ENCODE measurements at places on chromosomes 11 and 22.

GRCh38 chr11:7759010-7759409 lies 37.7 kb downstream of the OR5P2 start:
- H3K36me3 ChIP-seq: no peaks in the 10 kb centered on the region
- H3K4me1 ChIP-seq: no peaks in the 10 kb centered on the region
- DNase-seq: no peak
- peaks cover 3% of the 10 kb centered on the region for H3K27me3 ChIP-seq
- H3K4me3 ChIP-seq: no peak overlapping the region

DNA sequence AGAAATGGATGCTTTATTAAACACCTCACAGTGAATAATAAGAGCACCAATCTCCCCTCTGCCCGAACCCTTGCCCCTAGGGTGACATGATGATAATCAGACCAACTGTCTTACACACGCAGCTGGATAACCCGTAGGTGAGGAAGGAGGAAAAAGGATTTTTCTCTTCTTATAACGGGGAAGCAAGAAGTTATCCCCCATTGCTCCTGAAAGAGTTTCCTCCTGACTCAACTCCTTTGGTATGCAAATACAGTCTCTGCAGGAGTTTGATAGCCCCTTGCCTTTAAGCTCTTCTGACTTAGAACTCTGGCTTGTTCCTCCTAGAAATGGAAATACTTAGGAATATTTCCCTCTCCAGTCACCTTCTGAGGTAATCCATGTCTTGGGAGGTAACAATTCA lies 455.8 kb downstream of the TMEM135 start:
- no peaks in the 10 kb centered on the region for H3K27me3 ChIP-seq
- no peak overlapping the region for H3K4me3 ChIP-seq
- H3K4me1 ChIP-seq: no peaks in the 10 kb centered on the region
- H3K27ac ChIP-seq: no peak overlapping the region

DNA sequence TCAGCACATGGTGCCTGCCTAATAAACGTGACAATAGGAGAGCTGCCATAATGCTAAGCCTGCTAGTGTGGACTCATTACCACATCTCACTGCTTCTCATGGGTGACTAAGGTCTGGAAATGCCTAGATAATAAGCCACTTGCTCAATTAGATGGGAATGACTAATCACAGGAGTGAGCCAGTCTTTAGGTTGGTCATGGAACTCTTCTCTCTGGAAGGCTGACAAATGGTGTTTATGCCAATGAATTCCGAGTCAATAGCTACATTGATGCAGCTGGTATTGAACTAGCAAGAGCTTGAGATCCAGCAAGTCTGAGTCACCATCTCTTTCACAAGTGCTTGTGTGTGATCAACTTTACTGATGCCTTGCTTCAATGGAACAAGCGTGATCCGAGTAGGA lies 334.9 kb downstream of the OPCML start:
- H3K4me1 ChIP-seq: no peaks in the 10 kb centered on the region
- DNase-seq: no peak
- no peaks in the 10 kb centered on the region for H3K36me3 ChIP-seq
- H3K27me3 ChIP-seq: peaks cover 3% of the 10 kb centered on the region

DNA sequence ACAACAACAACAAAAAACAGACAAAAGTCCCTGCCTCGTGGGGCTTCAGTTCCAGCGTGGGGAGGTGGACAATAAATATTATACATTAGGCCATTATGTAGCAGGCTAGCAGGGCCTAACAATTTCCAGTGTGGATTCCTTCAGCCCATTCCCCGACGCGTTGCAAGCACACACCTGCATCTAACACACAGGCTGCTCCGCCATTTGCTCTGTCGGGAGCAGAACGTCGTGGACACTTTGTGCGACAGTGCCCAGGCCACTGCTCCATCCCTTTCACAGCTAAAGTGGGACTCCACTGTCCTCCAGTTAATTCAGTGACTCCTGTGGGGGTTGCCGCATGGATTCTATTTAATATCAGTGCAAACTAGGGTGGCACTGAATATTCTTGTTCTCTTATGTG lies 10.9 kb upstream of the FGF3 start:
- no peaks in the 10 kb centered on the region for H3K36me3 ChIP-seq
- H3K27ac ChIP-seq: no peak overlapping the region
- no peak overlapping the region for H3K4me3 ChIP-seq
- no peak for DNase-seq
- H3K4me1 ChIP-seq: no peaks in the 10 kb centered on the region
- H3K27me3 ChIP-seq: no peaks in the 10 kb centered on the region

DNA sequence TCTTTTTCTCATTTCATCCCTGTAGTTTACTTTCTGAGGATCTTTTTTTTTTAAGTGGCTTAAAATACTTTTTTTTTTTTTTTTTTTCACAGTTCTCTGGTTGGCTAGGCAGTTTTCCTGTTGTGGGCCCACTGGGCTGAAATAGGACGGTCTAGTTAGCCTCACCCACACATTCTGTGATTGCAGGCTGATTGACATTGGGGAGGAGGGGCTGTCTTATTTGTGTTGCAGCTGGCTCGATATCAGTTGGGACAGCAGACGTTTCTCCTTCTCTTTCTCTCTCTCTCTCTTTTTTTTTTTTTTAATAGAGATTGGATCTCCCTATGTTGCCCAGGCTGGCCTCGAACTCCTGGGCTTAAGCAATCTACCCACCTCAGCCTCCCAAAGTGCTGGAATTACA lies 6.9 kb downstream of the BCR start:
- no peak for DNase-seq
- no peak overlapping the region for H3K4me3 ChIP-seq
- peaks cover 20% of the 10 kb centered on the region for H3K4me1 ChIP-seq
- H3K27me3 ChIP-seq: no peaks in the 10 kb centered on the region
- H3K36me3 ChIP-seq: no peaks in the 10 kb centered on the region

DNA sequence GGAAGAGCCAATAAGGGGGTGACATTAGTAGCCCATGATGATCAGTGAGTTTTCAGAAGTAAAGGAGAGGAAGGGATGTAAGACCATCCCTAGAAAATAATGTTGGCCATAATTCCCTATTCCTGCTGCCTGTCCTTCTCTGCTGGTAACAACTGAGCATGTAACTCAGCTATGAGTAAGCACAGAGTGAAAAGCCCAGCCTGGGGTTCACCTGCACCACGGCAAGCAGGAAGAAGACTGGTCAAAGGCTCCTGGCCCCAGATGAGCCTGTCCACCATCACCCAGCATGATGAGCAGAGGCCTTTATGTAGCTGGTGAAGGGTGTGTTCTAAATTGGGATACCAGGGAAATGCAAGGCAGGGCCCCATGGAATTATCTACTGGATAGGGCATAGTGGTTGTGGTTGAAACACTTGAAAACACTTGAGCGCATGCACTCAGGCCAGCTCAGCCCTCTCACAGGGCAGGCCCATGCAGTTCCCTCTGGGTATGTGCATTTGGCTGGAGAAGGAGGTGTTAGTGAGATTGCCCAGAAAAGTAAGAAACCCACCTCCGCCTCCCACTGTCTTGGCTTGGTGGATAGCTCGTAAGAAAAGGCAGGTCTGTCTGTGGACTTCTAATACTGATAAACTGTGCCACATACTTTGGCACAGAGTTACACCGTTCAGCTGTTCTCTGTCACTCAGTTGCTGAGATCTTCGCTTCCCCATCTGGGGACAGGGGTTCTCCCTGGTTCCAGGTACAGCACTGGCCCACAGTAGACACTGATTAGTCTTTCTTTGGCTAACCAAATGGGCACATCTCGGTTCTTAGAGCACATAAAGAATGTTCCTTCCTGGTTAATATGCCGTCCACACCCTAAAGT lies 86.8 kb downstream of the AMOTL1 start:
- DNase-seq: no peak
- H3K36me3 ChIP-seq: no peaks in the 10 kb centered on the region
- no peaks in the 10 kb centered on the region for H3K4me1 ChIP-seq
- no peak overlapping the region for H3K27ac ChIP-seq

GRCh38 chr11:77467233-77467632 lies 6.7 kb downstream of the PAK1 start:
- H3K27me3 ChIP-seq: peaks cover 18% of the 10 kb centered on the region
- no peak overlapping the region for H3K4me3 ChIP-seq
- no peak overlapping the region for H3K27ac ChIP-seq
- no peaks in the 10 kb centered on the region for H3K36me3 ChIP-seq
- H3K4me1 ChIP-seq: no peaks in the 10 kb centered on the region
- DNase-seq: no peak
